Urinary bladder (tissue), 4 donors: ENCODE measurements at places on chromosomes 6 and 20.

DNA sequence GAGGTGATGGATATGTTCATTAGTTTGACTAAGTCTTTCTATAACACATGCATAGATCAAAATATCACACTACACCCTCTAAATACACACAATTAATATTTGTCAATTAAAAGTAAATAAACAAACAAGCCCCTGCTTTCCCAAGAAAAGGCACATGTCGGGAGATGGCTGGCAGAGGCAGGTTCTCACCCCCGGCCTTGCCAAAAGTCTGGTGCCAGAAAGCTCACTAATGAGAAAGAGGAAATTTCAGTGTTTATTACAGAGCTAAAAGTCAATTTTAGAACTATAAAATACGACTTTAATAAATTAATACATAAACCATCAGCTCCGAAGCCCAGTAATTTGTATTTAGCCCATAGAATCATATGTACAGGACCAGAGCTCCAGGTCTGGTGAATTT is 404.7 kb downstream of the PTPRT start:
- no peak for DNase-seq

DNA sequence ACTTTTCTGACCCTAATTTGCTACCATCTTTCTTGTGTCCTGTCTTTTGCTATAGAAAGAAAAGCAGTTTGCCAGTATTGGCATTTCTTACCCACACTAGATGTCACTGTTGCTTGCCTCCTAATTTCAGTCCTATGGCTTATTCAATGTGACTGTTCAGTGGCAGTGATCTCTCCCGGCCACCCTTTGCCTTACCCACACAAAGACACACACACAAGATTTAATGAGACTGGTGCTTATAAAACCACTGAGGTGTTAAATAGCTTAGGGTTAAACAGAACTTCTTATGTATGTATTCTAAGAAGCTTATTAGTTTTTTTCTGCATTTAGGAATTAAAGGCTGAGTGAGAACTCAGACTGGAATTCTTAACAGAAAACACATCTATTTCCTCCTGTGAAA is 233.6 kb upstream of the ASCC3 start:
- peak; percentile 11 for DNase-seq

- DNase-seq, result no peak
These were observed 375.8 kb downstream of the THBS2 start for GRCh38 chr6:168877821-168878282.

DNA sequence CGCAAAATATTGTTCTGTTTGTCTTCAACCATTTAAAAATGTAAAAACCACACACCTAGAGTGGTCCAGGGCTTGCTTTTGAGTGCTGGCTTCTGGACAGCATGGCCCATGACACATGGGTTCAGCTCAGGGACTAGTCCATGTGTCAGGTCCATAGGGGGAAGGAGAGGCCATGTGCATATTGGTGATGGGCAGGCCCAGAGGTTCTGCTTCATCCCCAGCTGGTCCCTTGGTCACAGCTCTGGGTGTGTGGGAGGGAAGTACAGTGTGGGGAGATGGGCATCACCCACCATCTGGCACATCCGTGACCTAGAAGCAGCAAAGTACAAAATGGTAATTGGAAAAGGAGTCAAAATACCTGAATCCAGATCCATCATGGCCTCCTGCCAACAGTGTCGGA is 50.7 kb downstream of the STK35 start:
- DNase-seq, result no peak

GRCh38 chr20:38201356-38201755 is 36.3 kb upstream of the TGM2 start:
- no peak for DNase-seq

DNA sequence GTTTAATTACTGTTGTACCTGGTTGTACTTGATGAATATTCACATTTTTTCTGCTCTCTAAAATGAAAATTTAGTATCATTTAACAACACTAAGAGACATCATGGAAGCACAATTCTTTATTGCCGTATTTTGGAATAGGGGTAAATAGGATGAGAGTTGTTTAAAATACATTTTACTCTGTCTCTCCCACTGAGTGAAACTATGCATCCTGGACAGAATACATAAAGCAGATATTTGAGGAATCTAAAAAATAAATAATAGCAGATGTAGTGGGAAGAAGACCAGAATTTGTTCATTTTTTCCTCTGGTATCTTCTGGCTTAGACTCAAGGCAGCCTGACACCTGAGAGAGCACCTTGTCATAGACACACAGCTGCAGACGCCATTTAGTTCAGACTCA is 119.1 kb upstream of the AHI1 start:
- DNase-seq, result no peak

DNA sequence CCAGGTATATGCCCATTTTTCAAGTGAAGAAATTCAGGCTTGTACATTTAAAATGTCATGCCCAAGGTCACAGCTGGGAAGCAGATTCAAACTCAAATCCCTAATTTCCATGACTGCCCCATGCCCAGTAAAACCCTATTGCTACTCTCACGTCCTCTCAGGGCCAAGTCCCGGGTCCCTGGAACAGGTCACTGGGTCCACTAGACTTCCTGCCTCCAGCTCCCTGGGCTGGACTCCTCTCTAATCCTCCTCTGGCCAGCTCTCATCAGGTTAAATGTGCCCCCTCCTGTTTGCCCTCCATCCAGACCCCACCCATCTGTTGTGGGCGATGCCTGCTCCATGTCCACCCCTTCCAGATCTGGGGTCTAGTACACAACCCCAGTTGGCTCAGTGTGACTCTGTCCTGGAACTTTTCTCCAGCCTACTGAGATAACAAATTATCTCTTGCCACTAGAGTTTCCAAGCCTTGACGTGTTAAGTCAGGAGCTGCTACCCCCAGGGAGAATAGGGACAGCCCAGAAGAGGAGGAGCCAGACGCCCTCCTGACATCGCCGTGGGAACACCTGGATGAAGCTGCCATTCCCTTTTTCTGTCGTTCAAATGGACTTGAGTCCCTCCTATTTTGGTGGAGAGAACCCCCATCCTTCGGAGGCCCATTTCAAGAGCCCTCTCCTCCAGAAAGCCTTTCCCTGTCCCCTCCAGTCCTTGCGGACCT is 3.7 kb upstream of the SPDEF start:
- no peak for DNase-seq
